ENCODE measurements at places on chromosomes 2 and 18. TPM values are rescaled to one million over a fixed set of nuclear protein-coding genes. Genes with fewer than 3 reads are reported as not detected.

DNA sequence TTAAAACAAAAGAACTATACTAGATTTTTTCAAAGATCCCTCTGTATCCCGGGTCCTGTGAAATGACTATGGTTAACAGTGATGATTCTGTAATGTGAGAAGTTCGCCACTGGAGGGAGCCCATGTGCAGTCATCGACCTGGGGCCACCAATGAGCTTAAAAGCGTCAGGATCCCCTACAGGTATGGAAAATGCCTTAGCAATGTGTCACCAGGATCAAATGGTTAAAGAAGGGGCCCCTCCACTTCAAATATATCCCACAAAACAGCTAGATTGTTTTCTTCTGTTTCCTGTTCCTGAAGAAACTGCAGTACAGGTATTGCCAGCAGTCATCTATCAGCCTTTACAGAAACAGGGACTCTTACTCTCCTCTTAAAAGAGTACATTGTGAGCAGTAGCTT, 15.3 kb downstream of the CHRNA1 start:
- DNase-seq: peak; percentile 78

KIF1A gene
- 0.05 TPM for total RNA-seq

DNA sequence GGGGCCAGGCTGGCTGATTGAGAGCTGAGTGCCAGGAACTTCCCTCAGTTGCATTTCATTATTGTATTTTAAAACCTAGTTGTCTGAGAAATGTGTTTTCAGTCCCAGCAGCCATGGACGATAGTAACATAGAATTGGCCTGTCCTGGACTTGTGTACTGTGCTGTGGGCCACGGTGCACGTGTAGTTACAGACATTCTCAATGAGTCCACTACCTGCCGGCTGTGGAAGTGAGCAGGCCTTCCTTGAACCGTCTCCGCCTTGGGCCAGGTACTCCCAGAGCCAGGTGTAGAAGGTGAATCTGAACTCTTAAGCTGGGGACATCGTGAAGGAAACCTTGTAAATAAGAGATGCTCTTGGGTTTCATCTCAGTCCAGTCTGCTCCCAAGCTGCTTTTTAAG, 47.0 kb downstream of the UBE2F start:
- DNase-seq: no peak

DNA sequence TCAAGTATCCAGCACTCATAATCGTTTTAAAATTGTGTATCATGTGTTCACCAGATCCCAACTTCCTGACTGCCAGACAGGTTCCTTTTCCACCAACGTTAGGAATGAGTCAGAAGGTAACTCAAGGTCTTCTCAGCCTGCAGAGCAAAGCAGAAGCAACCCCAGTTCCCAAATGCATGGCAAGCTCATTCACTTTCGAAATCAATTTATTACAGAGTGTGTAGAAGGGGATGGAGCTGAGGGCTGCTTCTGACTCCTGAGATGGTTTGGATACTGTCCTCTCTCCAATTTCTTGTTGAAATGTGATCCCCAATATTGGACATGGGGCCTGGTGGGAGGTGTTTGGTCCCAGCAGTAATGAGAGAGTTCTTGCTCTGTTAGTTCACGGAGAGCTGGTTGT, 114.5 kb downstream of the PIEZO2 start:
- peak; percentile 57 for DNase-seq

DNA sequence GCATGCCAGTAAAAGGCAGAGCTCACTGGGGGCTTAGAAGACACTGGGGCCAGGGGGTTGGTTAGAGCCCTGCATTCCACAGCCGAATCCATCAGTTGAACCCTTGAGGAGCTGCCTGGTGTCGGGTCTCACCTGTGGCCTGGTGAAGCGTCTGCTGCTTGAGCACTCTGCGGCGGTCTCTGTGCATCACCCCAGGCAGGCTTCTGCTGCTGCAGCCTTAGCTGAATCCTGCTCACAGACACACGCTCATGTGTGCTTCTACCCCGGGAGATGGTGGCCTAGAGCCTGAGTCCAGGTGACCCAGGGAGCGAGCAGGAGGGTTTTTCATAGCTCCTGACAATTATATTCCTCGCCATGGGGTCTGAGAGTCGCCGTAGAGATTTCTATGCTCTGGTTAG, 192.1 kb downstream of the MGAT5 start:
- DNase-seq: no peak

DNA sequence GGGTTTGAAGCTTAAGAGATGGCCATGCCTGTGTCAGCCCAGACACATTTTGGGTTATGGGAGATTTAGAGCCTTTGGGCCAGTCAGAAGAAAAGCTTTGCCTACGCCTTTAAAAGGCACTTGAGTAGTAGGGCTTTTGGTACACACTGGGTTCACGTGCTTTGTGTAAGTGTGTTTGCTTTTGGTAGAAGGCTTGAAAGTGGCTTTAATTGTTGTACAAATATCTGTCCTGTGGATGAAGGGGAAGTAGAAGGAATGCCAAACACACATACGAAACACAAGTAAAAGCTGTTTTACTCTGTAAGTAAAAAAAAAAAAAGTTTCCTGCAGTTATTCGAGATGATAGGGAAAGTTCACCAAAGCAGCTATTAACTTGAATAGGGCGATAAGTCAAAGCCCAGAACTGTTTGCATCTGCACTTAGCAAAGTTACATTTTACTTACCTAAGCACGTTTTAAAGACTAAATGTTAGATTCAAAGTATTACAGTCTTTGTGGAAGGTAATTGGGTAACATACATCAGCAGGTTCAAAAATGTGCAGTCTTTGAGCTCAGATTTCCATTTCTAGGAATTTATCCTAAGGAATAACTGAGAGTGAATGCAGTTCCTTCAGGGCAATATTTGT, 75.4 kb downstream of the STK25 start:
- no peak for DNase-seq

CFC1 gene
- not detected for total RNA-seq

DNA sequence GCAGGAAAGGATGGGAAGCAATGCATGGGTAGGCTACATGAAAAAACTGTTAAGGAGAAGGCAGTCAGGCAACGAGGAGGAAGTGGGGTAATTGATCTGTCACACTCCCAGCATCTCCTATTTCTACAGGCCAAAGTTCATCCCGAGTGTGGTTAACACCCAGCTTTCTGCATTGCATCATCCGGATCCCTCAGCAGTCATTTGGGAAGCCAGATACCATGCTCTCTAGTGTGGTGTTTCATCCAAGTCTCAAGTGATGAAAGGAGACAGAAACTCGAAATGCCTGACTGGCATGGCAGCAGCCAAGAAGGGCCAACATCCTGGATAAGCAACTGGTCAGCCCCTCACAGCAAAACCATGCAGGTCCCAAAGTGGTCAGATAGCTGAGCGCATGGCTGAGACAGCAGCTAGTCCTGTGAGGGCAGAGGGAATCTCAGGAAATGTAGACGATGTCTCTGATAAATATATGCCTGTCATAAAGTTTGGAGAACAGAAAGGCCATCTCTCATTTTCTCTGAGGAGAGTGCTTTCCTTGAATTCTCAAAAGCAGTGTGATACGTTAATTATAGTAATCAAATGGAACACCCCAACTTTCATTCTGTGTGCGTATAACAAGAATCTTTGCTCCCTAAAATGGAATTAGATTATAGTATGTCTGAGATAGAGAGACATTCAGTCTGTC, 24.8 kb upstream of the HNRNPA3 start:
- no peak for DNase-seq

DNA sequence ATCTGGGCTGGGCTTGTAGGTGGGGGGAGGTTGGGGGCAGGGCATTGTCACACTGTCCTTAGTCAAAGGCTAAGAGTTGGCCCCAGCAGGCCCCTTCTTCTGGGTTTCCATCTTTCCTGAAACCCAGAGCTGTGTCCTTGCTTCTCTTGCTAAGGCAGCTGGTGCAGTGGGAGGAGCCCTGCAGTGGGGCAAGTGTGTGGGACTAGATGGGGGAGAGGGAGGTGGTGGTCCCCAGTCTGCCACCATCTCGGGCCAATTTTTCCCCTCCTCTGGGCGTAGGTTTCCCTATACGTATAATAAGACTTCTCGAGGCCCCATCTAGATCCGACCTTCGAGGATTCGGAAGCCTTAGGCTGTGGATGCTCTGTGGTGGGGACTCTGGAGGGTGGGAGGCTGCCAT, 3.5 kb downstream of the KCNF1 start:
- no peak for DNase-seq

GRCh38 chr18:62877411-62878221, 162.3 kb downstream of the PHLPP1 start:
- DNase-seq: peak; percentile 91

DNA sequence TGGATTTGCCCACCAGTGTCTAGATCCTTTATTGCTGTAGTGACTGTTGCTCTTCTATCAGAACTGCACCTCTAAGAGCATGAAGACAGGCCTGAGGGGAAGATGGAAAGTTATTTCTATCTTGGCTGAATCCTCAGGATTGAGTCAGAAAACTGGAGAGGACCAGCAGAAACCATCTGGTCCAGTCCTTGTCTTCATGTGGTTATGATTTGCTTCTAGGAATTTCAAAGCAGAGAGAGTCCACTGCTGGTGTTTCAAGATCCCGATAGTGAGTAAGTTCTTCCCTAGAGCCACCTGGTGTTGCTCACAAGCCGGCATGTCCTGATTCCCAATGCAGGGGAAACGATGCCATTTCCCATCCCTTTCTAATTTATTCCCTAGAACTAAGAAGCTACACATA, 84.2 kb downstream of the NCKAP5 start:
- DNase-seq: no peak

MYO3B gene
- not detected for total RNA-seq

DNA sequence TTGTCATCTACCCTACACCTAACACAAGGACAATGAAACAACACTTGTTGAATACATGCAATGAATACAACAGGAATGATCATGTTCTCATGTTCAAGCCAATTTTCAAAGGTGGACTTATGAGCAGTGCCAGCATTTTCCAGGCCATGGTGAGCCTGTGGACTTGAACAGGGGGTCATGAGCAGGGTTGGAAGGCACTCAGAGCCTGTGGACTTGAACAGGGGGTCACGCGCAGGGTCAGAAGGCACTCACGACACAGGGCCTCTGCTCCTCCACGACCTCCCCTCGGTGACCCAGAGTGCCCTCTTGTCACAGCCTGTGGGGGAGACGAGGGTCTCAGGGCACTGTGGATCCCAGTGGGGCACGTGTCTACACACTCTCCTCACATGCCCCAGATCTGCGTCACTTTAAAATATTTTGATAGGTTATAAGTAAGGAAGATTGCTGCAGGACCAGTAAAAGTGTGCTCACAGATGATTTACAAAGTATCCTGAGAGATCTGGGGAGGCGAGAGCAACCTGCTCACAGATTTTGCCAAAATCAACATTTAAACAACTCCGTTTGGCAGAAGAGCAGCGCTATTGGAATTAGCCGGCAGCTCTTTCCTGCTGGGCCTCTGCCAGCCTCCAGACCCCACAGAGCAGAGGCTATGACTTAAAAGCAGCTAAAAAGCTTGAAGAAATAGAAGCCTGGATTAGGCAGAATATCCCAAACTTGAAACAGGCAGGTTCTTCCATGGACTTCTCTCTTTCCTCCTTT, 121.9 kb downstream of the TMEM18 start:
- DNase-seq: no peak

- DNase-seq: peak; percentile 43
Measured at GRCh38 chr18:61435064-61435652, 101.9 kb downstream of the CDH20 start.

FRZB gene
- total RNA-seq: 0.68 TPM

LOXL3 gene
- 0.85 TPM for total RNA-seq

KCNS3 gene
- 1.5 TPM for total RNA-seq

- DNase-seq: peak; percentile 62
Measured at GRCh38 chr2:67895227-67895941, 167.4 kb downstream of the C1D start.

- DNase-seq: no peak
Measured at GRCh38 chr2:157245846-157246764, 11.4 kb upstream of the GALNT5 start.

AGXT gene
- not detected for total RNA-seq

- DNase-seq: no peak
Measured at GRCh38 chr2:39234754-39235153, 9.0 kb downstream of the CDKL4 start.

GRCh38 chr18:23311351-23312121, 141.6 kb upstream of the RIOK3 start:
- peak; percentile 95 for DNase-seq

DNA sequence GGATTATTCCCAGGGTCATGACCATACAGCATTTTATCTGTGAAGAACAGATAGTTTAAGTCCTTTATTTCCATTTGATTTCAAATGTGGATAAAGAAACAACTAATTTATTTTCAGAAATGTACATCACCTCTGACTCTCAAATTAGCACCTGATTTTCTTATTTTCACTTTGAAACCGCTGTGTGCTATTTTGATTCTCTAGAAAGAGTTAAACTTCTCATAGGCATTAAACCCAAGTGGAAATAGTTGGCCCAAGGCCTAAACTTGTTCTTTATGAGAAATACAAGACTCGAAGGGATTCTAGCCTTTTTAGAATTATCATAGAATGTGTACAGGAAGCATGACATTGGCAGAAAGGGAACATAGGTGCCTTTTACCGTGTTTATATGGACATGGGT, 41.5 kb upstream of the LTBP1 start:
- DNase-seq: no peak

STAT1 gene
- total RNA-seq: 120 TPM

DNA sequence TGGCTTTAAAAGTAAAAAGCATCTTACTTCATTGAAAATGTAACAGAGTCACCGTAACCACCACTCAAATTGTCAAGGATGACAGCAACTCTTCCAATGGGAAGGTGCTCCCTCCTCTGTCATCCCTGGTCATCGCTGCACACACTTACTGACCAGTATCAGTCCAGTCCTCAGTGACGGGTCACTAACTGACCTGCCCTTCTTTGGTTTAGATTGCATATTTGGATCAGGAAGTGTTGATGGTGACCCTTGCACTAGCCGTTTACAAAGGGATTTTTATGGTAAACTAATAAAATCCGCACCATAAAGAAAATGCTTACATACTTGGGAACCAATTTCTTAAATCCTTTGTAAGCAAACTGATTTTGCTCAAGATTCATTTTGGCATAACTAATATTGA, 141.9 kb upstream of the ACAA2 start:
- DNase-seq: no peak

GRCh38 chr2:11703700-11704099, 33.7 kb upstream of the NTSR2 start:
- DNase-seq: no peak

ACTR2 gene
- 193 TPM for total RNA-seq

DNA sequence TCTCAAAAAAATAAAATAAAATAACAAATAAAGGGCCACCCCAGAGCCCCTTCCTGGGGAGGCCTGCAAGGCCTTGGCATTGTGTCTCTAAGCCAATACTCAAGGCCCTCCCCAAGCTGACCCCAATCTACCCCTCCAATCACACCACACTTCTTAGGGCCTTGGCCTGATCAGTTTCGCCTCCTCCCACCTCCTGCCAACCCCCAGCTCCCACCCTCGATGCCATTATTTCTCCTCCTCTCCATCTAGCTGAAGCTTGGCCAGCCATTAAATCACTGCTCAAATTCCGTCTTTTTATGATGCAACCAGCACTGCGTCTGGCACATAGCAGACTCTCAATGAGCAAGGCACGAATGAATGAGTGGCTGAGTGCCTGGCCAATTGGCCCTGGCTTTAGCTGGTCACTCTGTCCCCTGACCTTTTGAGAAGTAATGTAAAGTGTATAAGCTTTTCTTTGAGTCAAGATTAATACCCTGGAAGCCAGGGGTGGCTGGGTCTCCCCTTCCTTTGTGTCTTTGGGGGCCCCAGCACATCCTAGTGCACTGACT, 55.9 kb downstream of the SMAD7 start:
- no peak for DNase-seq

- no peak for DNase-seq
Measured at GRCh38 chr18:68837665-68838451, 40.0 kb downstream of the CCDC102B start.

- no peak for DNase-seq
Measured at GRCh38 chr18:25167612-25168410, 184.2 kb downstream of the ZNF521 start.
